ENCODE measurements at places on chromosomes 16 and 17. TPM values are rescaled to one million over a fixed set of nuclear protein-coding genes. Genes with fewer than 3 reads are reported as not detected.

SPATA22 gene
- not detected for total RNA-seq

- no peak for DNase-seq
Observed at GRCh38 chr17:72575542-72576233, 454.9 kb downstream of the SOX9 start.

KRTAP2-1 gene
- not detected for total RNA-seq

GRCh38 chr17:36148559-36149295, 27.7 kb downstream of the TBC1D3B start:
- DNase-seq, result no peak

TBX6 gene
- 0.58 TPM for total RNA-seq

DNA sequence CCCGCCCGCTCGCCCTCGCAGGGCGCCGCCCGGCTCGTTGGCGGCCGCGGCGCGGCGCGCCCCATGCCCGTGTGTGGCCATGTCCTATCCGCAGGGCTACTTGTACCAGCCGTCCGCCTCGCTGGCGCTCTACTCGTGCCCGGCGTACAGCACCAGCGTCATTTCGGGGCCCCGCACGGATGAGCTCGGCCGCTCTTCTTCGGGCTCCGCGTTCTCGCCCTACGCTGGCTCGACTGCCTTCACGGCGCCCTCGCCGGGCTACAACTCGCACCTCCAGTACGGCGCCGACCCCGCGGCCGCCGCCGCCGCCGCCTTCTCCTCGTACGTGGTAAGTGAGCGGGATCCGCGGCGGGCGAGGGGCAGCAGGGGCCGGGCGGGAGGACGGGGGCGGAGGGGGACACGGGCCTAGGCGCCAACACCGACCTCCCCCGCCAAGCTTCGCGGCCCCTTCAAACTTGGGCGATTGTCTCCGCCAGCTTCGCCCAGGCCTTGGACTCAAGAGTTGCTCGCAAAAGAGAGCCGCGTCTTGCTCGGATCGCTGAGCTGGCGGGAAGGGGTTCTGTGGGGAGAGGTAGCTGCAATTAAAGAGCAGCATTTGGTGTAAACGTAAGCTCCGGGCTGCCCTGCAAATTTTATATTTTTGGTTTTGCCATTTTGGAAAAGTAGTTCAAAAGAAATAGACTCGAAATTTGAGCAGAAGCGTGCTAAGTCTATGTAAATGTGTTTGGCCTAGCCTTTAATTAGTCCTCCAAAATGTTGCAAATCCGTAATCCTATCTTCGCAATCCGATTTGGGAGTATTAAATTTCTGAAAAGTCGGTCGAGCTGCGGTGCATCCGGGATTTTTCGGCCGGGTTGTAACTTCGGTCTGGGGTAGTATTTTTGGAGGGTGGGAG, 702 bp downstream of the IRX5 start:
- DNase-seq, result no peak

- DNase-seq, result no peak
Observed at GRCh38 chr16:59601452-59601851, 867.3 kb upstream of the GOT2 start.

DNA sequence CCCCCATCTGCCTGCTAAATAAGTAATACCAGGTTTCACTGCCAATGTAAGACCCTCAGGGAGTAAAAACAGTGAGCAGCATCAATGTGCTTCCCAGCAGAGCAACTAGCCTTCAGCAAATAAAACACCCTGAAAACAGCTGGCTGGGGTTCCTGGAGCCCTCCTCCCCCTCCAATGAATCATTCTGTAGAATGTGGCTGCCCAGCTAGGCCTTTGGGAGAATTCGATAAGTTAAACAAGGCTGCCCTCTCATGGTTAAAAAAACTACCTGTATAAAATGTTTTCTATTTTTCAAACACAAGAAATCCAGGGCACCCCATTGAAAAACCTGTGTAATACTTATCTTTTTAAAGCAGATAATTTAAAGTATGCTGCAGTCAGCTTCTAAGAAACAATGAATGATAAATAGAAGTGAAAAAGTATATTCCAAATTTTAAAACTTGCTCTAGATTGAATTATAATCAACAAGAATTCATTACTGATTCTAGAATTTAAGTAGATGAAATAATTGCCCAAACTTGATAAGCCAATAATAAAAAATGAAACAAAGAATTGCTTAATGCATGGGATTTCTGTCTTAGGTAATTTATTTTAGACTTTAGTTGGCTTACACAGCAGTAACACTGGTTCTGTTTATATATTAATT, 9.4 kb upstream of the TOM1L1 start:
- DNase-seq, result peak; percentile 12

DNA sequence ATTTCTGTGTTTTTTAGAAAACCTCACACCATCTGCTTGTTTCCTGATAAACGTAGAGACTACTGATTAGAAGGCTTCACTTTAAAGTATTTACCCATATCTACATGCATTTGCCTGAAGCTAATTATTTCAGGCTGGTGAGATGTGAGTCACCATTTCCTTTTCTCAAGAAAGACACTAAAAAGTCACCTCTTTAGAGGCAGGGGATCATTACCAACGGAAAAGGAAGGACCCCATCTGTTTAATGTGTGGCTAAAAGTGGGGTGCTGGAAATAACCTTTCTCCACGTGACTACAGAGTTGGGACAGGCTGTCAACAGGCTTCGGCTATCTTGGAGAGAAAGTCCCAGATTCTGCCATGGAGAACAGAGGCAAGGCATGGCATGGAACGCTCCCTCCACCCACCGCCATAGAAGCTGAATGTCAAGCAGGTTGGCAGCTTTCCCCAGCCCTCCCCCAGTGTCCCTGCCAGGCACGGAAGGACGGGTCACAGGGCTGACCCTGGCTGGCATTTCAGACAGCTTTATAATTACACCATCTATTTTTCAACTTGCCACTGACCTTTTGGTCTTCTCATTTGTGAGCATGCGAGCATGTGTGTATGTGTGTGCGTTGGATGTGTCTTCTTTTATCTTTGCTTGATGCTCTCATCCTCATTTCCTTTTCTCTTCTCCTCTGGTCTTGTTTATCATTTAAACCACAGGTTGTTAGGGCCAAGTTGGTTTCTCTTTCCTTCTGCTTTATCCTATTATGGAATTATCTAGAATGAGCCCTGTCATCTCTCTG, 157.0 kb downstream of the CPPED1 start:
- peak; percentile 52 for DNase-seq

DNA sequence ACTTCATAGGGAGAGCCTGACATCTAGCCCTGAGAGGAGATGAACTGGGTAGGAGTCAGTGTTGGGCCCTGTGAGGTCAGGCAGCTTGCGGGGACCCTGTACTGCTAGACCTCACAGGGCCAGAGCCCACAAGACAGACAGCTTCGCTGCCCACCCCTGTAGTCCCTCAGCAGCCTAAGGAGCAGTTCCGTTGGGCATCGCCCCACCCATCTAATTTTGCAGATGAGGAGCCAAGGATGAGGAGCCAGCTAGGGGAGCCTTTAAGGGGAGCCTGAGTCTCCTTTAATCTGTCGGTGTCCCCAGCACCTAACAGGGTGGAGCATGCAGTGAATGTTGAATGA, 755 bp upstream of the TUFM start:
- no peak for DNase-seq

DNA sequence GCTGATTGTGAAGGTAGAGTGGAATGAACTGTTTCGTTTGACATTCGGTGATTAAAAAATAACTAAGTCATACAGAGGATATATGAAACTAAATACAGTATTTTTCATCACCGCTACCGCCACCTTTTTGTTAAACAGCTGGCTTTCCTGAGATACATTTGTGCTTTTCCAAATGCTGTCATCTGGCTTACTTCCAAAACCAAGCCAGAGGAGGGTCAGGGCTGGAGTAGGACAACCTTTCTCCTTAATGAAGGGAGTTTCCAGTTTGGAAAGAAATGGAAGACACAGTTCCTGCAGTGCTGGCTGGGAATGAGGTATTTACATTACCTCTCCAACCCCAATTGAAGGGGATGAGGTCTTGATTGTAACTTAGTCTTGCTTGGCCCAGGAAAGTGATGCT, 3.2 kb downstream of the TNRC6C start:
- no peak for DNase-seq

DNA sequence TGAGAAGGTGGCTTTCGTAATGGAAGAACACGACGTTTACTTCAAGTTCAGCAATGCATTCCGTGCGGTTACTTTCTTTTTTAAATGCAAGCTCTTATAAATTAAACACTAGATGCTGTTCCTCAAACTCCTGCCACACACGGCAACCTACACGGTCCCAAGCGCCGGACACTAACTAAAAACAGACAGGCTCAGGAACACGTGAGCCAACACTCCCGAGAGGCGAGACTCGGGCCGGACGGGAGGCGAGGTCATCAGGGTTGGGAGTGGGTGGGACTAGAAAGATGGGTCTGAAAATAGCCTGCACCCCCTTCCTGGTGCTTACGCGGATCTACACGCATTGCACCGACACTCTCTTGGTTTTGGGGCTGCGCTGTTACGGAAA, 6.4 kb downstream of the CLCN7 start:
- DNase-seq, result no peak

KRT39 gene
- not detected for total RNA-seq

DNA sequence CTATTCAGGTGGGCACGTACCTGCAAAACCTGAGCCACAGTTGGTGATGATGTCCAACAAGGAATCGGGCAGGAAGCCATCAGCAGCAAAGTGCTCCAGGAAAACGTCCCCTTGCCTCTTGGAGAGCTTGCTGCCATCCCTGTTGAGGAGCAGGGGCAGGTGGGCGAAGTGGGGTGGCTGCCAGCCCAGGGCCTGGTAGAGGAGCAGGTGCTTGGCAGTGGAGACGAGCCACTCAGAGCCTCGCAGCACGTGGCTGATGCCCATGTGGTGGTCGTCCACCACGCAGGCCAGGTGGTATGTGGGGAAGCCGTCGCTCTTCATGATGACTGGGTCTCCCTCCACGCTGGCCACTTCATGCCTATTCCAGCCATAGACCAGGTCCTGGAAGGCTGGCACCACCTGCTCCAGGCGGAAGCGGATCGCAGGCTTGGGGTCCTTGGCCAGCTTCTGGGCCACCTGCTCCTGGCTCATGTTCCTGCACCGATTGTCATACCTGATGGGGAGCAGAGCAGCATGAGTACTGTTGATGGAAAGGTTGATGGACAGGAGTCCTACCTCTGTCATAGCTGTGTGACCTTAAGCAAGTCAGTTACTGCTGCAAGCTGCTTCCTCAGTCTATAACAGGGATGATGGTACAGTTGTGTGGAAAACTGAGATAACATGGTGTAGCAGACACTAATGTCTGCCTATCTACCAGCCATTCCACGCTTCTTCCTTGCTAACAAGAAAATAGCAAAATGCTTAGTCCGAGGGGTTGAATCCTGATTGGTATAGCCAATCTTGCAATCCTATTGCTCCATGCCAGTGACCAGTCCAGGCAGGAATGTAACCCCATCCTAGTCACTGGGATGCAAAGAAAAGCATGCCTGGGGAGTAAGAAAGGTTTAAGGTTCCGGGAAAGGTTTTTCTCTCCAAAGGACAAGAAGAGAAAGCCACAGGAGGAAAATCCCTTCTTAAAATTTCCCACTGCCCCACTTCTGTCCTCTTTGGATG, 22.0 kb downstream of the EARS2 start:
- no peak for DNase-seq

EVI2A gene
- 1.2 TPM for total RNA-seq

- DNase-seq, result no peak
Observed at GRCh38 chr16:67608364-67608763, 36.6 kb upstream of the CARMIL2 start.

DNA sequence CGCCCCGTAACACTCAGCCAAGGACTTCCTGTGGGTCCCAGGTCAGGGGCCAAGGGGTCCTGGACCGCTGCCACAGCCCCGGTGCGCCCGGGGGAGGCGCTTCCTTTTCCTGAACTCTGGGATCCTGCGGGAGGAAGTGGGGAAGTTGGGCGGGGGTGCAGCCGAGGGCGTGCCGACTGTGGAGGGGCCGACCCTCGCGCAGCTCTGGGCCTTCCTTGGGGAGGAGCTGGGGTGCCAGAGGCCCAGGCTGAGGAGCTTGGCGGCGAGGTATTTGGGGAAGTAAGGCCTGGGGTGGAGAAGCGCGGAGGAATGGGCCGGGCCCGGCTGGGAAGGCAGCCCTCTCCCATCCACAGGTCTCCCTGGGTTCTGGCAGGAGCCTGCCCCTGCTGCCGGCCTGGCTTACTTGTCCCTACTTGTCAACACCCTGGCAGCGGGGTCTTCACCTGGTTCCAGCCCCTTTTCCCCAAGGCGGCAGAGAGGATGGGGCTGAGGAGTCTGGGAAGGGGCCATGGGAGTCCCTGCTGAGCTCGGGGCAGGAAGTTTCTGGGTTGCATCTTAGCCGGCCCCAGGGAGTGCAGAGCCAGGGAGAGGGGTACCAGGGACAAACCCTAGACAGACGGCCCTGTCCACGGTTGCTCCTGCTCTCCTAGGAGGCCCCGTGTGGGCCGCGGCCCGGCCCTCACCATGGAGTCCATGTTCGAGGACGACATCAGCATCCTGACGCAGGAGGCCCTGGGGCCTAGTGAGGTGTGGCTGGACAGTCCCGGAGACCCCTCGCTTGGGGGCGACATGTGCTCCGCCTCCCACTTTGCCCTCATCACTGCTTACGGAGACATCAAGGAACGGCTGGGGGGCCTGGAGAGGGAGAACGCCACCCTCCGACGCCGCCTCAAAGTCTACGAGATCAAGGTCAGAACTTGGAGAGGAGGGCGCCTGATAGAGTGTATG, 1.7 kb downstream of the TBKBP1 start:
- no peak for DNase-seq

GRCh38 chr17:78459696-78460095, 81.2 kb downstream of the PGS1 start:
- no peak for DNase-seq

DNA sequence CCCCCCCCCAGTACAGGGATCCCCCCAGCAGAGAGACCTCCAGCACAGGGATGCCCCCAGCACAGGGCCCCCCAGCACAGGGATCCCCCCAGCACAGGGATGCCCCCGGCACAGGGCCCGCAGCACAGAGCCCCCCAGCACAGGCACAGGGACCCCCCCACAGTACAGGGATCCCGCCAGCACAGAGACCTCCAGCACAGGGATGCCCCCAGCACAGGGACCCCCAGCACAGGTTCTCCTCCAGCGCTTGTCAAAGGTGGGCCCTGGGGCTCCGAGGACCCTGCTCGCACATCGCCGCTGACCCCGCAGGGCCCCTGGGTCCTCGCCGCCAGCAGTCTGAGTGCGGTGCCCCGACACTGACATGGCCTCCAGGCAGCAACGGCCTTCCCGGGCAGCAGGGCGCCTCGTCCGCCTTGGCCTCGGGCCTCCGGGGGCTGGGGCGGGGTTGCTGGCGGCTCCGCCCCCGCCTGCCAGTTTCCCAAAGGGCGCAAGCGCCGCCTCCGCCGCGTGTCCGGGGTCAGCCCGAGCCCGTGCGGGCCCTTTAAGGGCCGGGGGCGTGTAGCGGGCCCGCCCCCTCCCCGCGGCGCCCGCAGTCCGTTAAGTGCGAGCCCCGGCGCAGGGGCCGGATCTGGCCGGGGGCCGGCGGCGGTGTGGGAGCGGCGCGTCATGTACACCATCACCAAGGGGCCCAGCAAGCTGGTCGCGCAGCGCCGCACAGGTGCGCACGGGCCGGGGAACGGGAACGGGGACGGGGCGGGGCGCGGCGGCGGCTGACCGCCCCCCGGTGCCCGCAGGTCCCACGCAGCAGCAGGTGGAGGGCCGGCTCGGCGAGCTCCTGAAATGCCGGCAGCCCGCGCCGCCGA, at the start of gene MCRIP2:
TSS of gene MCRIP2 (plus strand) at position 503 of the 863 bp plus-strand sequence. CDS start at position 667, 164 bp downstream.
- DNase-seq, result no peak

- DNase-seq, result no peak
Observed at GRCh38 chr17:46822388-46822921, 4.0 kb upstream of the WNT3 start.

MLX gene
- 27.1 TPM for total RNA-seq

Measured in glomerular endothelial cell (primary cell).